Stimulated activated CD8-positive, alpha-beta memory T cell treated with anti-CD3 and anti-CD28 coated beads, Interleukin-4, amount 100 ng/mL, for 4 hours (primary cell): ENCODE measurements at places on chromosomes 2 and 18.

DNA sequence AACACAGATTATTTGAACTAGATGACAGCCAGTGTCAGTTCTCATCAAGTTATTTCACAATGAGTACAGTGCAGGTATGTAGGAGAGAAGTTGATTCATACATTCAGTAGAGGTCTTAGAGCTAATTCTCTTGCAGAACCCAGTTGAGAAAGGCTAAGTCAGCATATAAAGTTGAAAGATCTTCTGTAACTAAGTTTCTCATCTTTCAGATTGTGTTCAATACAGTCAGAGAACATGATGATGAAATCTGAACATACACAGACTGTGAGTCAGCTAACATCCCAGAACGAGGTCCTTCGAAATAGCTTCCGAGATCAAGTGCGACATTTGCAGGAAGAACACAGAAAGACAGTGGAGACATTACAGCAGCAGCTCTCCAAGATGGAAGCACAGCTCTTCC lies 41.9 kb upstream of the LIMS1 start:
- DNase-seq = no peak

GRCh38 chr2:183998041-183998796 lies 600.1 kb upstream of the ZNF804A start:
- no peak for DNase-seq

DNA sequence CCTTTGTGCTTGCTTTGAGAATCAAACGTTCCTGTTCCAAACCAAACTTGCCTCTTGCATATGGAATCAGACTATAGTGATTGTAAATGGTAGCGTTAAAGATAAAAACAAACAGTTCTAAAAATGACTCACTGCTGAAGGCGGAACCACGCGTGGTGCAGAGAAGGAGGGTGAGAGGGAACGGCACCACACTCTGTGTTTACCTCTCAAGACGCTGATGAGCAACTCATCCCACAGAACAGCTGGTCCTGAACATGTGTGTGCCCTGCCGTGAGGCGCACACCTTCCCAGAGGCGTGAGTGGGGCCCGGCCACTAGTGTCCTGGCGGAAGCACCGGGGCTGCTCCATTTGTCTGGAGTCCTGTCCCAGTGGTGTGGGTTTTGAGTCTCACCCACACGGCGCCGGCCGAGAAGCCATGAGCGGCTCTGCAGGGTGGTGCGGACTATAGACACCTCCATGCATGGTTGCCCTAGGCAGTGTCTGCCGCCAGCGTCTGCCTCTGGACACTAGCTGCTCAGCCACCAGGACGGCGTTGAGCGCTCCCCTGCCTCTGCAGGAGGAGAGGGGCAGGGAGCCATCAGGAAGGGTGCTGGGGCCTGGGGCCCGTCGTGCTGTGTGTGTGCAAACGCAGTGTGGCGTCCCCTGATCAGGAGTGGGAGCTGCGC lies 52.1 kb downstream of the NFATC1 start:
- no peak for DNase-seq

DNA sequence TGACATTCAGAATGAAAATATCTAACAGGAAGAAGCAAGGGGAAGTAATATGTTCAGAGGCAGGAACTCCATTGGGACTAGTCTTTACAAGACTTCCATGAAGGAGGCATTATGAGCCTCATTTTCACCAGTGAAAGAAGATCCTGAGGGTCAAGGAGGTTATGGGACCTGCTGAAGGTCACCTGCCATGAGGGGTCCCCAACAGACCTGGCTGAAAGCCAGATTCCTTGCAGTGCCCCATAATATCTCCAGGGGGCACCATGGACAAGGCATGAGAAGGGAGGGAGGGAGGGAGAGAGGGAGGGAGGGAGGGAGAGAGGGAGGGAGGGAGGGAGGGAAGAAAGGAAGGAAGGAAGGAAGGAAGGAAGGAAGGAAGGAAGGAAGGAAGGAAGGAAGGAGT lies 27.9 kb downstream of the XDH start:
- no peak for DNase-seq

GRCh38 chr2:190050001-190050400 lies 12.5 kb downstream of the MSTN start:
- no peak for DNase-seq

DNA sequence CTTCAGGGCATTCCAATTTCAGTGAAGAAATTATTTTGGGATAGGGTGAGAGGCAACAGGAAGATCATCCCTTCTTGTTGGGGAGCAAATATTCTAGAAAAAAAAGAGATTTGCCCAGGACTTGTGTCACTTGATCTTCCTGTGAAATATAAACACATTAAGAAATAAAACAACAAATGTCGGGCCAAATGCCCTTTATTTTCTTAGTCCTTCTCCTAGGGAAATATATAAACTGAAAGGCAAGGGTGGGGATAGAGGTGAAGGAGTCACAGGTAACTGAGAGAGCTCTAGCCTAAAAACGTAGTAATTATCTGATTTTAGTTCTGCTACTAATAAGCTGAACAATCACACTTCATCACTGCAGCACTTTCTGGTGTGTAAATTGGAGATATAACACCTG lies 104.6 kb upstream of the ACVR1C start:
- DNase-seq = no peak

DNA sequence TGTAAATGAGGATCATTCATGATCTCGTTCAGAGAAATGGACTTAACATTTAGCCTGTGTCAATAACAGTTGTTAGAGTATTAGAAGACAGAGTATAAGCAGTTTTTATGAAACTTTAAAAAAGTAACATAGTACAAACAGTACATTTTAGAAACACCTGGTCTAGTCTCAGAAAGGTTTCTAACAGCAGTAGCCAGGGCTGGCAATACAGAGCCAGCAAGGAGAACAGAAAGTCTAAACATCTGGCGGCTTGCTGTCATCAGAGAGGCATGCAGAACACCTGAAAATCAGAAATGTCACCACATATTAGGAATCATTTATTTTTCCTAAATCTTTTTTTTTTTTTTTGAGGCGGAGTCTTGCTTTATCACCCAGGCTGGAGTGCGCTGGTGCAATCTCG lies 50.1 kb downstream of the RPL31 start:
- DNase-seq = no peak

DNA sequence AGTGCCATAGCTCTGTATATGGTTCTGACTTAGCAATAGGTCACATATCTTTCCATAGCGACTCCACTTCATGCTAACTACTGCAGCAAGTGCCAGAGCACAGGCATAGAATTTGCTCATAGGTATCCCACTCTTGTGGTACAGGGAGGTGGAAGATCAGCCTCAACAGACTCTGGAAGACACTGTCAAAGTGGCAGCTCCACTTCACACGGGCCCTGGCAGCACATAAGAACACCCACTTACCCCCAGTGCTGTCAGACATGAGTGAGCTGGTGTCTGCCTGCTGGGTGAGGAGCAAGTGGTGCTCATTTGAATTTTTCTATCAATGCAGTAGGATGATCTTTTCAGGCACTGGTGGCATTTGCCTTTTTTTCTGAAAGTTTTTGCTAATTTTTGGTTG lies 48.6 kb downstream of the BCL2L11 start:
- no peak for DNase-seq

- no peak for DNase-seq
Measured at GRCh38 chr18:44798433-44799048, 117.9 kb downstream of the SETBP1 start.

- no peak for DNase-seq
Measured at GRCh38 chr2:27398962-27399361, 10.4 kb downstream of the PPM1G start.

DNA sequence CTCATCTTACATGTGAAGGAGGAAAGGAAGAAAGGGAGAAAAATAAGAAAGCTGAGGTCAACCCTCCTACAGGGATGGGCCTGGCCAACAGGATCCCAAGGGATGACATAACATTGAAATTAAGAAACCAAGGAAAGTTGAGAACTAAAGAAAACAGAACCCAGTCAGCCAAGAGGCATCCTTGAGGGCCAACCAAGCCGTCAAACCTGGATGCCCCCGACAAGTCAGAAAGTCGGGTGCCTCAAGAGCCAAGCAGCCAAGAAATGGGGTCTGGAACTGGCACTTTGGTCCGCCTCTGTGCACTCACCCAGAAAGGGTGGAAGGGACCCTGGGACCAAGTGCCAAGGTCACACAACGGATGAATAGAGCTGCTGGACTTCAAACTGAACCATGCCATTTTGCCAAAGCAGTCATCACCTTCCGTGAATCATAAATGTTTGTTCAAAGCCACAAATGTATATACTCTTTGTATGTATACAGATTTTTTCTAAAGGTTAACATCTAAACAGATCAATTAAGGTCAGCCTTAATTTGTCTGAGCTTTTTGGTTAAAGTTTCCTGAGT lies 27.0 kb upstream of the PTPN4 start:
- no peak for DNase-seq

DNA sequence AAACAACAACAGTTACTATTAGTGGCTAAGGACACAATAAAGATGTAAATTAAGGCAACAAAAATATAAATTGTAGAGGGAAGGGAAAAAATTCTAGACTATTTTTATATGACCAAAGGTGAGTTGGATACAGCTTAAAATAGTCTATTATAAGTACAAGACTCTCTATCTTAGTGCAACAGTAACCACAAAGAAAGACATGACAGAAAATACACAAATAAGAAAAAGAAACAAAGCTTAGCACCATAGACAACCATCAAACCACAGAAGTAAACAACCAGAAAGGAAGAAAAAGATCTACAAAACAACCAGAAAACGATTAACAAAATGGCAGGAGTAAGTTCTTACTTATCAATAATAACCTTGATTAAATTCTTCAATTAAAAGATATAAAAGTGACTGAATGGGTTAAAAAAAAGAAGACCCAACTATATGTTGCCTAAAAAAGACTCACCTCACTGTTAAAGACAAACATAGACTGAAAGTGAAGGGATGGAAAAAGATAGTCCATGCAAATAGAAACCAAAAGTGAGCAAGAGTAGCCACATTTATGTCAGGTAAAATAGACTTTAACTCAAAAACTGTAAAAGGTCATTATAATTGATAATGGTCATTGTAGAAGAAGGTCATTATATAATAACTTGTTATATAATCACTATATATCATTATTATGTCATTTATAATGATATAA lies 62.5 kb downstream of the USP40 start:
- DNase-seq = no peak

DNA sequence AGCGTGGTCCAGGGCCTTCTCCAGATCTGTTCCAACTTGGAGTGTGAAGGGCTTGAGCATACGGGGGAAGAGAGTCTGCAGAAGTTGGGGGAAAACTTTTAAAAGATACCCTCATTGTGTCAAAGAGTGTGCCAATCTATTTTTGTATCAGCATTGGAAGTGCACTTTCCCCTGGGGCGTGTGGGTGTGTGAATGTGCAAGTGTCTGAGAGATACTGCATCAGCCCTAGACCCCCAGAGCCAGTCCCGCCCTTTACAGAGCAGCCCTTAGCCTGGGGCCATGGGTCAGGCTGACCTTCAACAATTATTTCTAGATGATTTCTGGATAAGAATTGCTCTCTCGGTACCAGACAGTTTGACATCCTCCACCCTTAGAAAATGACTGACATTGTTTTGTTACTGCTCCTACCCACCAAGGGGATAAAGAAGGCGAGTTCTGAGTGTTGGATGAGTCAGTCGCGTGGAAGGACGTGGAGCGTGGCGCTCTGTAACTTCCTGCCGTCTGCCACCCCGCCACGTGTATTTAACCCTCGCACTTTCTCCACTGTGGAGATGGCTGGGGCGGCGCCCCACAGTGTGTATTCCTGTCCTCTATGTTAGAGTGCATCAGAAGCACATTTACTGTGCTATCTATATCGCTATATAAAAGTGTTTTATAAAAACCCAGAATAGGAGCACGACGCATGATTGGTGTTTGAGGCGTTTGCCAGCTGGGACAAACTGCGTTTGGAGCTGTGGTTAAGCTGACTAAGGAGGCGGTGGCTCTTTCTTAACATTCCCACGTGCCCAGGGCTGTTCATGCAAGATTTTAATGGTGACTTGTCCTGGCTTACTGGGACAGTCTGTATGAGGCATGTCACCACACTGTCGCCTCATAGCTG lies 122.6 kb downstream of the CABLES1 start:
- DNase-seq = no peak

GRCh38 chr18:79223431-79223830 lies 154.2 kb downstream of the ATP9B start:
- no peak for DNase-seq

GRCh38 chr2:129935118-129935517 lies 44.3 kb upstream of the RAB6C start:
- DNase-seq = no peak

DNA sequence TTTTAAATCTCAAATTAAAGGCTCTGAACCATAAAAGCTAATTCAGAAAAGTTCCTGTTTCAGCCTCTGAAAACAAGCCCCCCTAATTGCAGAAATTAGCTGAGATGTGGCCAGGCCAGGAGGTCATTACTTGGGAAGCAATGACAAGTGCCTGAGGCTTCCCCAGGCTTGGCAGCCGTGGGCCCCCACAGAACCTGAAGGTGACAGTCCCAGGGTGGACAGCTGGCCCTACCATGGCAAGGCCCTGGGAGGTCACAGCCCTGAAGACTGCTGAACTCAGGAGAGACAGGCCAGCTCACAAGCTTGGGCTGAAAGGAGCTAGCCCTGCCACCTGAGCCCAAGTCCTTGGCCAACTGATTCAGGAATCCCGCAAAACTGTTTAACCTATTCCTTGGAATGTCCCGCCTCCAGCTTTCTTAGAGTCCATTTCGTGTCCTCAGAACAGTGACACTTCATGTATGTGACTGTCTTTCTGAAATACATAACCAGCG lies 54.3 kb upstream of the PKDCC start:
- DNase-seq = no peak

- DNase-seq = no peak
Measured at GRCh38 chr2:15795426-15795825, 144.9 kb upstream of the MYCN start.

- no peak for DNase-seq
Measured at GRCh38 chr18:74500372-74500771, 4.2 kb downstream of the CNDP2 start.

DNA sequence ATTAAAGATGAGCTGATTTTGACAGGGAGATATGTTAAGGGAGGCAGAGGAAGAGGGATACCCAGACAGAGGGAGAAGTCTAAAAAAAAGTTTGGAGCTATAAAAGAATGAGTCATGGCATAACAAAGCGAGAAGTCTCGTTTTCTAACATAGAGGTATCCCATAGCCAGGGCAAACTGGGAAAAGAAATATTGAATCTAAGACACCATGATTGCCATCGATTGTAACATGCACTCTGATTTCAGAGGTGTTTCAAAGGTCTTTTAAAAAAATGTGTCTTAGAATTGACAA lies 110.7 kb downstream of the MDH1 start:
- DNase-seq = no peak

DNA sequence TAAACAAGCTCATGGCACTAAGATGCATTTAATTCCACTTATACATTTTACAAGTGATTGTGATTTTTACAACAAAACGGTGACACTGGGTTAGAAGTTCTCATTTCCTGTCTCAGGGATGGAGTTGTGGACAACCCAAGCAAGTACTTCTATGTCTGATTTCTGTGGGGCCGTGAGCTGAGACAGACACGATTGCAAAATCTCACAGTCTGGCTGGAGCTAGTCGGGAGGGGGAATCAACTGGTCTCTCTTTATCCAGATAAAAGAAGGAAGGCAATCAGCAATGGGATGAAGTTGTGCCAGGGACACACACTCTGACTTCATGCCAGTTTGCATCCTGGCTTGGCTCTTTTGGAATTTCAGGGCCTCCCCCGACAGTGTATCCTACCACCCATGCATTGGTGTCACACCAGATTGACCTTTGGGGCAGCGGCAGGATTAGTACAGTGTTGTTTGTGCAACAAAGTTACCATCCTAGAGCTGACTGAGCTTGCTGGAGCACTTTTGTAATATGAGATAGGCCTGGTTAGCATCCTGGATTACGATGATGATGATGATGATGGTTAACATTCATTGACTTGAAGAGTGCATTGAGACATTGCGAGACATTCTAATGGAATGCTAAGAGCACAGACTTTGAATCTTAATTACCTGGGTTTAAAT lies 98.8 kb downstream of the CTAGE1 start:
- no peak for DNase-seq
